HEK293T (cell line): ENCODE measurements at places on chromosomes 7 and 10.

- peak; percentile 79 for DNase-seq
Measured at GRCh38 chr7:27143023-27143949, at the start of gene HOXA5. Gene HOXA5 (minus strand): TSS chr7:27143681. CDS start chr7:27143607, 74 bp downstream.

DNA sequence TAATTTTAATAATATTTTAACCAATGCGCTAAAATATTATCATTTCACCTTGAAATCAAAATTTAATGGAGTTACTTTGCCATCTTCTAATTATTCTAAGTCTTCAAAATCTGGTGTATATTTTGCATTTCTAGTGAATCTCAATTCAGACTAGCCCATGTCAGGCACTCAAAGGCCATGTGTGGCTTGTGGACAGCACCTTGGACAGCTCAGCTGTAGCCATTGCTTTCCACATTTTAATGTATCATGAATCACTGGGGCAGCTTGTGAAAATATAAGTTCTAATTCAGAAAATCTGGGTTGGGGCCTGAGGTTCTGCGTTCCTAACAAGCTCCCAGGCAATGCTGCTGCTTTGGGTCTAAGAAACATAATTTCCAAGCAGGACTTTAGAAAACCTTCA, 57.2 kb downstream of the MGAM2 start:
- no peak for DNase-seq

DNA sequence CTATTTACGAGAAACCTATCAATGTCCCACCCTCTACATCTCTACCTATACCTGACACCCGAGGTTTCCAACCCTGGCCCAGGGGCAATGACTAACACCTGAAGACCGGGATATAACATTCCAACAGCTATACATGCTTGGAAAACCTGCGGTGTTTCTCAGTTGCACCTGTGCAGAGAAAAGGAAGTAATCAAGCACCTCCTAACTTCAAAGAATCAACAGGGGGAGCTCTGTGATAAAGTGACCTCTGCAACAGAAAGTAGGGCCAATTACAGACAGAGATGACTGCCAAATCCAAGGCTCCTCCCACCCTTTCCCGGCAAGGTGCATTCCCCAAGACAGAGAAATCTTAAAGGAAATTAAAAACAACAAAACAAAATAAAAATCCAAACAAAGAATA, 41.3 kb downstream of the CCDC6 start:
- DNase-seq, result no peak

- no peak for DNase-seq
Measured at GRCh38 chr10:48598936-48599829, 5.7 kb downstream of the ARHGAP22 start.

DNA sequence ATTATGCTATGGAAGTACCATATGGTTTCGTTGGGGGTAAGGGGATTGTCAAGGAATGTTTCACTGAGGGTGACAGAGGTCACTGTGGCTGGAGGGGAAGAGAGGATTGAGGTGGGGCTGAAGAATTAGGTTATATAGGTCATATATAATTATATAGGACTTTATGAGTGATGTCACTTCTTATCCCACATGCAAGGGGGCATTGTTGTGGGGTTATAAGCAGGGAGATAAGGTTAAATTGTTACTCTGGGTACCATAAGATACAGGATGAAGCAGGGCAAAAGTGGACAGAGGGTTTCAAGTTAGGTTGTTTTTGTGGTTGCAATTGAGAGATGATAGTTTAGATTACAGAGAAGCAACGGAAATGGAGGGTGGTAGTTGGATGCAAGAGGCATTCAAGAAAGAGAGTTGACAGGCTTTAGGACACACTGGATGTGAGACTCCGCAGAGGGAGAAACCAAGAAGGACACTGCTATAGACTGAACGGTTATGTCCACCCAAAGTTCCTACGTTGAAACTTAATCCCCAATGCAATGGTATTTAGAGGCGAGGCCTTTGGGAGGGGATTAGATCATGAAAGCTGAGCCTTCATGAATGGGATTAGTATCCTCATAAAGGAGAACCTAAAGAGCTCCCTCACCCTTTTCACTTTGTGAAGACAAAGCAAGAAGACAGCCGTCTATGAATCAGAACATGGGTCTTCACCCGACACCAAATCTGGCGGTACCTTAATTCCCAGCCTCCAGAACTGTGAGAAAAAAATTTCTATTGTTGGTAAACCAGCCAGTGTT, 7.0 kb upstream of the PRR15 start:
- no peak for DNase-seq

DNA sequence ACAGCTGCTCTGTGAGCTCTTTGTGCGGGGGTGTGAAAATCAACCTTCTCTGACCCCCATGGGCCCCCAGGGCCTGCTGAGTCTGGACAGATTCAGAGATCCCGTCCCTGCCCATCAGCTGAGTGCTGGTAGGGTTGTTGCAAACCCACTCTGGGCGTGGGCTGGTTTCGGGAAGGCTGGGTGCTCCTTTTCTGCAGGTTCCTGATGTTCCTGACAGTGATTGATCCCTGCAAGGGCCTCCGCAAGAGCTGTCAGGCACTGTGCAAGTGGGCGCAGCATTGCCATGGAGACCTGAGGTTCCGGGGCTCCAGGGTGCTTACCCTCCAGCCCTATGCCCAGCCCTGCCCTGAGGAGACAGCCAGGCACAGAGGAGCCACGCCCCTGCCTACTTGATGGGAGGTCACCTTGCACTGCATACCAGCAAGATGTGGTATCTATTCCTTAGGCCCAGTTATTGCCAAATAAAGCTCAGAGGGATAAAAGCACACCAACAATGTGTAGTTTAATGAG, 44.3 kb upstream of the INPP5A start:
- no peak for DNase-seq

DNA sequence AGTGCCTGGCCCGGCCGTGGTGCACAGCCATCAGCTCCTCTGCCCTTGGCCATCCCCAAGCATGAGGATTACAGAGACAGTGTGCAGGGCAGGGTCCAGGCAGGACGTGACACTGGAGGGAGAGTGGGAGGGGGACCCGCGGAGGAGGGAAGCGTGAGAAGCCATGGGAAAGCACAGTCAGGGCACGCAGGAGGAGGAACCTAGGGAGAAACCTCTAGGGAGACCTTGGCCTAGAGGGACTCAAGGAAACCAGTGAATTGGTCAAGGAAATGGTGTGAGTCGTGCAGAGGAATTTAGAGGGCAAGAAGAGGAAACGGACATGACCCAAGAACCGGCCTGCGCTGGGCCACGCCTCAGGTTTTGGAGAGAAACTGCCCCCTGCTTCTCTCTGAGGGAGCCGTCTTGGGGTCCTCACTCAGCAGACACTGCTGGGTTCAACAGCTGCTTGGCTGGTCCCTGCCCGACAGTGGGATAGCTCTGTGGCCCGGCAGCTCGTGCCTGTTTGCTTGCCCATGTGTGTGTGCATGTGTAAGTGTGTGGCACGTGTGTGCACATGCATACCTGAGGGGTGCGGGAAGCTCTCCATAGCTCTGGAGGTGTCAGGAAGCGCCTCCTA, 3.2 kb downstream of the OPN4 start:
- DNase-seq, result no peak

GRCh38 chr7:14418633-14419032, 429.2 kb upstream of the ETV1 start:
- DNase-seq, result no peak

DNA sequence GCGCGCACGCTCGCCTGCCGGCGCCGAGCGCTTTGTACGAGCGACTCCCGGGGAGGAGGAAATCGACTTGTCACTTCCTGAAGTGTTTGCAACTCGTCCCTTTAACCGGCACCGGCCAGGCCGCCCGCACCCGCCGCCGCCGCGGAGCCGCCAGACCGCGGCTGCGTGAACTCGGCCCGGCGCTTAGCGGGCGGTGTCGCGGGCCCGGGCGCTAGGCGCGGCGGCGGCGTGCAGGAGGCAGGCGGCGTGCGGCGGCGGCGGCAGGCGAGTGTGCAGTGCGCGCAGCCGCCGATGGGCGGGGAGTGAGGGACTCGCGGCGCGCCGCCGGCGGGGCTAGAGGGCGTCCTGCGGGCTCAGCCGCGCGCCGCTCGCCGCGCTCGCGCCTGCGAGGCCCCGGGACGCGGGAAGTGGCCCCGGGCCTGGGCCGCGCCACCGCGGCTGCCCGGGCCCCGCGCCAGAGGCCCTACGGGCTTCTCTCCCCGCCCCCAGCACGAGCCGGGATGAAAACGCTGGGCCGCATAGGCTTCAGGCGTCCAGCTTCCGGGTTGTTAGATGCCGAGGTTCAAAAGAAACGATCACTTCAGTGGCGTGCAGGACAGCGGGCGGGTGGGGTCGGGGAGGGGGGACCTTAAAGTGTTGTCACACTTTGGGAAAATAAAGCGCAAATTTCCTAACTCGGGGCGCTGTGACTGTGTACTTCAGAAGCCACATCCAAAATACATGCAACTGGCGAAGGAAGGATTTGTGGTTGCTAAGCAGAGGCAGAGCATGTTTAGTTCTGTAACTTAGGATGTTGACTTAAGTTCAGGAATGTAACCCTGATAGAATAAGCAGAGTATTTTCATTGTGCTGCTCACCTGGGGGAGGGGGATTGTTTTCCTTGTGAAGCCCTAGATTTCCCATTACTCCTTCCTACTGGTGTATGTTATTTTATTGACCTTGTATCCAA, at the start of gene FAM53B:
Gene FAM53B, minus strand, starts transcription at position 277 of the 949 bp plus-strand sequence. CDS start 37,665 bp downstream, outside the sequence.
- peak; percentile 89 for DNase-seq

DNA sequence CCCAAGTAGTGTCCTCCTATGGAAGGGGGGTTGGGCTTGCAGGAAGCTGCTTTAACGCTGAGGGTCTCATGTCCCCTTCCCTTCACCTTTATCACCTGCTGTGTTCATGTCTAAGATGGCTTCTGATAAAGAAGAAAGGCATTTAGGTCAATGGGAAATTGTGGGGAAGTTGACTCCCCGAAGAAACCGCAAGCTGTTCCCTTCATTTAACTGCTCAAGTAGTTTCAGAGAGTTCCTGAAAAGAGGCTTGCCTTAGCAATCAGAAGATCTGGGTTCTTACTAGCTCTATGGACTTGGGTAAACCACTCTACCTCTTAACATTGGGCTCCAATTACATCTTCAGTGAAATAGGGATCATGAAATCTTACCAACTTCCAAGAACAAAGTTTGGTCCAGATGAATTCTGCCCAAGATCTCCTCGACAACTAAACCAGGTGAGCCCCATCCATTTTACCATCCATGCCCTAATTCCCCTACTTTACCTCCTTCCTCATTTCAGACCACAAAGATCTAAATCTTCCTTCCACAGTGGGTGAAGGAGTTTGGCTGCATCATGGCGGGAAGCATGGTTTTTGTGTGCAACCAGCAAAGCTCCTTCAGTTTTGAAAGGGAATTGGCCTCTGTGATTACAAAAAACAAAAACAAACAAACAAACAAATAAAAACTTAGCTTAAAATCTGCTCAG, 30.4 kb upstream of the UCN3 start:
- DNase-seq, result no peak

GRCh38 chr10:120221873-120222485, 235.0 kb upstream of the PLPP4 start:
- peak; percentile 81 for DNase-seq

DNA sequence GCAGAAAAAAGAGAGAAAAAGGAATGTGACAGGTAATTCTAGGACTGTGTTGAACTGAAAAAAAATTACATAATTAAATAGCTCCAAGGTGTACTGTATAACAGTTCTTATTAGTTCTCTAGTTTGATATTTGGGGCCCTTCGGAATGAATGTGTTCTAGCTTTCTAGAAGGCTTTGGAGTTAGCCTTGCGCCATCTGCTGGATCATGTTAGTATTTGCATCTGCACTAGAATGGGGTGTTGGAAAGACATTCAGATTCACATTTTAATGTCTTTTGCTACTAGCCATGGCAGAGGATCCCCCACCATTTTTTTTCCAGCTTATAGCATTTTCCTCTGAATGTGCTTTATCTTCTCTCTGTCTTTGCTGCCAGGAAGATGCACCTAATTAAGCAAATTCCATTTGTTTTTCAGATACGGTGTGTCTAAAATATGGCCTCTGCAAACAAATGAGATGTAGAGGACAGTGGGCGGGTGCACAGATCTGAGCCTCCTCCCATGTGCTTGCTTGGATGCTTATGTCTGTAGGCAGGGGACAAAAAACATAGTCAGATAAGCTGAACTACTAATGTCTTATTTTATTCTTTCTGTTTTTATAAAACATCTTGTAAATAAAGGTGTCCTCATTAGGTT, 238.5 kb downstream of the PHF14 start:
- DNase-seq, result peak; percentile 50

DNA sequence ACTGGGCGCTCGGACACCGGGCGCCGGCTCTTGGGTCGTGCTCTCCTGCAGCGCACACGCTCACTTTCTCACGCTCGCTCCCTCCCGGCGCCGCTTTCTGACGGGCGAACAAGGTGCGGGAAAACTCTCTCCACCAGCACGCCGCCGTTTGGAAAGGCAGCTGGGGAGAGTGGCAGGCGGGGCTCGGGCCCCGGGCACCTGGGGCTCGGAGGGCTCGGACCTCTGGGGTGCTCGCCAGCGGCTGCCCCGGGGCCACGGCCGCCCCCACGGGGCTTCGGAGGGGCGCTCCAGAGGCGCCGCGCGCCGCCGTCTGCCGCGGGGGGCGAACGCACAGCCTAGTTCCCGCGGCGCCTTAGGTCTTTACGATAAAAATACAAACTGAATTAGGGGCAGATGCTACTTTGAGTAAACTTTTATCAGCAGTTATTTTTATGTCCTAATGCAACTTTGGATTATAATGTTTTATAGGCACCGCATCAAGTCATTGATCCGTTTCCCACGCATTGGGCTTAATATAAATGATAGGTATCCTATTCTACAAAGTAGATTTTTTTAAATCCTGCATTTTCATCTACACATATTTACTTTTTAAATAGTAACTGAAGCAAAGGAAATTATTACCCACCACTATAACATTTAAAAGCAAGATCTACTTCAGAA, 535 bp upstream of the EPC1 start:
- no peak for DNase-seq

DNA sequence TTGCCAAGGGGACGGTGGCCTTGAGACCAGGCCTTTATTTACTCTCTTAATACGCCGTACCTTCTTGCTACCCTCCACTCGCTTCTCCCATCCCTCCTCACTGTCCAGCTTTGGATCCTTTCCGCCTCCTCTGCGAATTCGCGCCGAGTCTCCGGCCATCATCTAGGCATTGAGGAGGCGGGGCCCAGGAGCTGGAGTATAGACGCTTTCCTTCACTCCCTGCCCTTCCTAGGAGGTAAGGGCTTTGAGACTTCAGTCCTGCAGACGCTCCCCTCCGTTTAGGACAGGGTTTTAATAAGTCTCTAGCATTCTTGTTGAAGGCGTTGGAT, 538 bp downstream of the TFAM start:
- peak; percentile 58 for DNase-seq

- DNase-seq, result no peak
Measured at GRCh38 chr10:97117372-97117771, 68.4 kb downstream of the SLIT1 start.

DNA sequence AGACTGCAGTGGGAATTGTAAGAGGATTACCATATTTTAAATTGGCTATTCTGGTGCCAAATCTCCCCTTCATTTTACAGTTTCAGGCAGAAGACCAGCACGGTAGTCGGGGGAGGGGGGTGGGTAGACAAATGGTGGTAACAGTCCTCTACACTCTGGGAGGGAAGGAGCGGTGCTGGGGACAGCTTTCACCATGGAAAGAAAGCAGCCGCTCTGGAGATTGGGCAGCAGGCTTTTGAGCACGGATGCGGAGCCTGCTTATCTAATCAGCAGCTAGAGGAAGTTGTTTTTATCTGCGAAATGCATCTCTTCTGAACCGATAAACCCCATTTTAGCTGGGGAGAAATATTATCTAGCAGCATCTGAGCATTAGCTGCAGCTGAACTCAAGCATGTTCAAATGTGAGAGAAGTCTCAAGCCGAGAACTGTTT, 28.7 kb downstream of the IKZF1 start:
- DNase-seq, result no peak

- no peak for DNase-seq
Measured at GRCh38 chr10:68423522-68423921, 16.4 kb upstream of the RUFY2 start.
